ENCODE measurements at places on chromosomes 12 and 14.

- DNase-seq, result no peak
Measured at GRCh38 chr14:70080076-70080475, 108.7 kb downstream of the SLC8A3 start.

DNA sequence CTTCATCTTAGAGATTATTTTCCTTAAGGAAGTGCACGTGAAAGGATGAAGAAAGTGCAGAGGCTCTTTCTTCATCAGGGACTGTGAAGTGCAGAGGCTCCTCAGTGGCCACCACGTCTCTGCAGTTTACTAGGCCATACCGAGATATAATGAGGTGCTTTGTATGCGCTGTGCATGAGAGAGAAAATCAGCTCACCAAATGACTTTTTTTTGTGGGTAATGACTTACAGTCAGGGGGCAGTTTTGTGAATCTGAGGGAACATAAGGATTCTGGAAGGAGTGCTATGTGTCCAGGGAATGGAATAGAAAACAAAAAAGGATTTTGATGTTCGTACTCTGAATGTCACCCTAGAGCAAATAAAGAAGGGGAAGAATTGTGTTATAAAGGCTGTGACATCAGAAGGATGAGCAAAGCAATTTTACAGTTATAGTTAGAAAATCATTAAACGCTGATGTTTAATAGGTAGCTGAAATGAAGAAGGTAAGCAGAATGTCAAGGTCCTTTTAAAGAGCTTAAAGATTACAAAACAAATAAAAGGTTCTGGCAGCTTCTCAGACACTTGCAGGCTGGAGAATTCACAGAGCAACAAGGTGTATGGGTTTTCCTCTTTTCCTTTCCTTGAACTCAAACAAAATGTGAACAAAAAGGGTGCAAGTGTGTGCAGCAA is 247.5 kb upstream of the NOVA1 start:
- DNase-seq, result no peak

DNA sequence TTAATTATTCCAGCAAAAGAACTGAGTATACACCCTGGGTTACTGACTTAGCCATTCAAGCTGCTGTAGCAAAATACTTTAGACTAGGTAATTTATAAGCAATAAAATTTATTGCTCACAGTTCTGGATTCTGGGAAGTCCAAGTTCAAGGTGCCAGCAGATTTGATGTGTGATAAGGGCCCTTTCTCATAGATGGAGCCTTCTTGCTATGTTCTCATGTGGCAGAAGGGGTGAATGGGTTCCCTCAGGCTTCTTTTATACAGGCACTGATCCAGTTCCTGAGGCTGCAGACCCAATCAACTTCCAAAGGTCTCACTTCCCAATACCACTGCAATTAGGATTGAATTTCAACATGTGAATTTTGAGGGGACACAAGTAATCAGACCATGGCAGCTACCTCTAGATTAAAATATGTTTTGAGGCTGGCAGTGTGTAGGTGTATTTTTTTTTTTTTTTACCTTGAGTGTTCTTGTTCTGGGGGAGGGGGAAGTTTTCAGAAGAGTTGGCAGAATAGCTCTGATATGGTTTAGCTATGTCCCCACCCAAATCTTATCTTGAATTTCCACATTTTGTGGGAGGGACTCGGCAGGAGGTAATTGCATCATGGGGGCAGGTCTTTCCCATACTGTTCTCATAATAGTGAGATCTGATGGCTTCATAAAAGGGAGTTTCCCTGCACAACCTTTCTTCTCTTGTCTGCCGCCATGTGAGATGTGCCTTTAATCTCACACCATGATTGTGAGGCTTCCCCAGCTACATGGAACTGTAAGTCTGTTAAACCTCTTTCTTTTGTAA is 178.2 kb downstream of the RASSF9 start:
- no peak for DNase-seq

DNA sequence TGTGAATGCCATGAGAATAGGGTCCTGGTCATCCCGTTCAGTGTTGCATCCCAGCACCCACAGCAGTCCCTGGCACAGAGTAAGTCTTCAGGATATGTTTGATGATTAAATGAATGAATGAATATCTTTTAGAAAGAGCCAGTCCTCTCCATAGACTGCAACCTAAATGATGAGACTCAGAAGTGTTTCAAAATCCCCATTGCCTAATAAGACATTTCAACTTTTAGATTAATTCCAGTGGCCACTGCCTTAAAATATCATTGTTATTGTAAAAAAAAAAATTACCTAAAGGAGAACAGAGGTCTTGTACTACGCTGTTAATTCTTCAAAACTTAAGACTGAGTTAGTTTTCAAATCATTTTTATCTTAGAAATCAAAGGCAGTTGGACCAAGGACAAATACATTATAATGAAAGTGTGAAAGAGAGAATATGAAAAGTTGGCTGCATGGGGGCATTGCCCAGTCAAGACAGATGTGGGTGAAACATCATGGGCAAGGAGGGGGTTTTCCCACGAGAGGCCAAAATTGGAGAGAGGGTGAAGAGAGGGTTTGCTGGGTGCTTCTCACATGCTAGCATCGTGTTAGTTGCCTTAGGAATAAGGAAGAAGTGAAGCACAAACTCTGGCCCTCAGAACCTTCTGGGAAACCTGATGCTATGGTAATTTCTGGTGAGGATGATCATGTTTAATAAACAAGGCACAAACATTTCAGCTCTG is 26.3 kb upstream of the CPM start:
- DNase-seq, result no peak

DNA sequence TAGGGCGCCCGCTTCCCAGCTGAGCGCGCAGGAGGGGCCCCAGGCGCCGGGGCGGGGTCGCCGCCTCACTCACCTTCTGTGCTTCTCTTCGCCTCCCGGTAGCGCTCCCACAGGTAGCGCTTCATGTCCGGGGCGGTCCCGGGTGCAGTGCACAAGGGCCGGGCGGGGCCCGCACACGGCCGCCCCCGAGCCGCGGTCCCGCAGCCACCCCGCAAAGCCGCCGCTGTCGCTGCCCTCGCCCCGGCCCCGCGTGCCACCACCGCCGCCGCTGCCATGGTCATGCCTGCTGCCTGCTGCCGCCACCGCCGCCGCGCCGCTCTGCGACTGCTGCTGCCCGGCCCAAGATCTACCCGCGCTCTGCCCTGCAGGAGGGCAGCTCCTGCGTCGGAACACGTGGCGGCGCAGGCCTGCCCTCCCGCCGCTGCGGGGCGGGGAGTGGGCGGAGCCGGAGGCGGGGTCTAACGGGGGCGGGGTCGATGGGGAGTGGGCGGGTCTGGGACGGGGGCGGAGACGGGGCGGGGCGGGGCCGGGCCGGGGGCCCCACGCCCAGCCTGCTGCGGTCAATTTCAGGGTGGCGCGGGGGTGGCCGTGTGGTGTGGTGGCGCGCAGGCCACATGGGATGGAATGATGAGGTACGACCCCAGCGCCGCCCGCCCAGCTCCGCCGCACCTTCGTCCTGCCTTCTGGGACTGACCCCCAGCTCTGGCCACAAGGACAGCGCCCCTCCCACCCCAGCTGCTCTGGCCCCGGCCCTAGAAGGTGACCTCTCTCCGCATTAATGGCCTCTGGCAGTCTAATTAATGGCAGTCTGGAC is at the start of gene NT5DC3:
NT5DC3 (minus strand) TSS at position 359 of the 814 bp plus-strand sequence; CDS start at position 281, 78 bp downstream.
- peak; percentile 87 for DNase-seq

DNA sequence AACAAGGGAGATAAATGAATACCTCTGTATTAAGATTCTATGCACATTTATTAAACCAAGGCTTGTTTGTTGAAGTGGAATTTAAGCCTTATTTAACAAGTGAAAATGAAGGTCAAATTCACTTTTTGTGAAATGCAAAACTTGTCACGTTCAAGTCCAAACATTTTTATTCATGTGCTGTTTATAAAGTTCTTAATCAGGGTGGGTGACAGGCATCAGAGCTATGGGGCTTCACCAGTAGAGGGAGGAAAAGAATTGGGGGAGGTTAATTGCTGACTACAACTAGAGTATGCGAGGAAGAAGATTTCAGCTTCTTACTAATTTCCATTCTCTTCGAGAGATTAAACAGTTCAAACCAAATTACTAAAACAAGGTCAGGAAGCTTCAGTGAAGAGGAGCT is 9.7 kb downstream of the MOK start:
- no peak for DNase-seq

DNA sequence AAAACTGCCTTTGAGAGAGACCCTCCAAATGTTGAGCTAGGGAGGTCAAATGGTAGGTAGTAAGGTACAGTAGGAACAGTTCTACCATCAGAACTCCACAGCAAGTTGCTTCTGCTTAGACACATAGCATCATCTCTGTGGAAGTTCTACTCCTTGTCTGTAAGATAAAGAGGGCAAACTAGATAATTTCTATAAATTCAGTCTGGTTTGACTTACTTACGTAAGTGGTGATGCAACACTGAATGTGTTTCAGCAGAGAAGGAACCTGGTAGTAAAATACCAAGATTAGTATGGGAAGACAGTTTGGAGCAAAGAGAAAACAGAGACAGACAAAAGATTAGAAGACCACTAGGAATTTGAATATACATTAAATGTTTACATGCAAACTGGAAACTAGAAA is 42.0 kb downstream of the KITLG start:
- no peak for DNase-seq

DNA sequence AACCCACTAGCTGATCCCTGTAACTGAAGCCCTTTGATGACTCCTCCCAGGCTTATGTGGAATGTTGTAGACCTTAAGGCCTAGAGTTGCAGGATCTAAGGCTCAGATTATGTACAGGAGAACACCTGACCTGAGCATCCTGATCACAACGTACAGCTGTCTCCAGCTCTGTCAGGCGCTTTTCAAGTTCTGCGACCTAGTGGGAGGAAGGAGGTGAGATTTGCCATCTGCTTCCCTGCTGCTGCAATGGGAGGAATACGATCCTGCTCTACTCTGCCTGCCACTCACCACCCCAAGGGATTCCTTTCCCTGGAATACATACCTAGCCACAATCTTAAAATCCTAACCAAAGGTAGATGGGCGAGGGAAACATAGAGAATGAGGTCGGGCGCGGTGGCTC is 10.5 kb downstream of the MBD6 start:
- no peak for DNase-seq

- no peak for DNase-seq
Measured at GRCh38 chr12:28958553-28959195, 190.4 kb upstream of the FAR2 start.

DNA sequence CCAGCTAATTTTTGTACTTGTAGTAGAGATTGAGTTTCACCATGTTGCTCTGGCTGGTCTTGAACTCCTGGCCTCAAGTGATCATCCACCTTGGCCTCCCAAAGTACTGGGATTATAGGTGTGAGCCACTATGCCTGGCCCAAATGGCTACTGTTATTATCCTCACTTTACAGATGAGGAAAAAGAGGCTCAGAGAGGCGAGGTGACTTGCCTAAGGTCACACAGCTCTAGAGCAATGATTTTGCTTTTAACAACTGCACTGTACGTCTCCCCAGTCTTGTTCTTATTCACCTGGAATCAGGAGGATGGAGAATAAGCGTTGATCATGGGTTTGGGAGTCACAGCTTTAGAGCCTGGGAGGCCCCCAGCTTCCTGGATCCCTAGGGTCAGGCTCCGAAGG is 69.8 kb upstream of the NCOR2 start:
- no peak for DNase-seq

GRCh38 chr12:27743601-27744000 is 33.0 kb downstream of the MRPS35 start:
- DNase-seq, result no peak

DNA sequence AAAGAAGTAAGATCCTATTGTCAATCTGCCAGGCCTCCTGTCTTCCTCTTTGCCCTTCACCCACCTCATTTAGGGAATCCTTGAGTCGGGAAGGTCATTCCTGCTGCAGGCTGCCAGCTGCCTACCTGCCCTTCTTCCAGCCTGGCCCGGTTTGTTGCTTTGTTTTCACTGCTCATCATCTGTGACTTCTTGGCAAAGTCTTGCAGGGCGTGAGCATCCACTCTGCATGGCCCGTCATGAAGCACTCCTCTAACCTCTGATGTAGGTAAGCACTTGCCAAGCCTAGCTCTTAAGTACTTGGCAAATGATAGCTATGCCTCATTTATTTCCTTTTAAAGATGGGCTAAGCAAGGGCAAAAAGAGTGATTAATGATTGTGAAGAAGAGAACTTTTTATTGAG is 192.8 kb downstream of the NRXN3 start:
- no peak for DNase-seq

DNA sequence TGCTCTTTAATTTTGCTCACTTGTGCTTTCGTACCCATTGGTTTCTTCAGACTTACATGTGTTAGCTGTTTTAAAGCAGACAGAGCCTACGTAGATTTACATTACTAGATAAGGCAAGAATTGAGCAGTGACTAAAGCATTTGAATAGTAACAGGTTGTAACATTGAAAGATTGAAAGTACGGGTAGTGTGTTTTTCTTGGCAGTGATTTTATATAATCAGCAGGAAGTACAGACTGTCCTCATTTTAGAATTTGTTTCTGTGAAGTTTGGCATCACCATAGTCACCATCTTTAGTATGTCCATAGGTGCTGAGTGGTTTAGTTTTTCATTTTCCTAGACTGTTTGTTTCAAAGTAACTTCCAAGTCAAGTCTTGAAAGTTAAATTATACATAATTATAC is 14.0 kb downstream of the RTRAF start:
- DNase-seq, result no peak

GRCh38 chr12:132143336-132144071 is 615 bp downstream of the DDX51 start:
- DNase-seq, result peak; percentile 19

Data from right hindlimb (tissue), 1 donor.